ENCODE measurements at places on chromosomes 7 and 10.

DNA sequence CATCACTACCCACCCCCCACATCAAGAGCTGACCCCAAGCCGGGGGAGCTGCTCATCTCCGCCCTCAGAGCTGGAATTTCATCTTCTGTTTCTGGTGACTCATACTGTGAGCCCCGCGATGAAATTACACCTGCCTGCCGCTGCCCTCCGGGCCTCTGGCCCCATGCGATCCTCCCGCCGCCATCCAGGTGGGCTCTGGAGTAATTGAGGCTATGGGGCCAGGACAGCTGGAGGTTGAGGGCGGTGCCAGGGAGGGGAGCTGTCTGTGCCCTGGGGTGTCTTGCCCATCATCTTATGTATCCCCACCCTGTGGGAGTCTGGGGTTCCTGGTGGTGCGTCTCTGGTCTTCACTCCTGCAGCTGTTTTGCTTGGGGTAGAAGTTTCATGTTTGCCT is 9.0 kb downstream of the GTF2IRD1 start:
- no peak for DNase-seq

GRCh38 chr10:73827346-73828089 is 16.1 kb upstream of the NDST2 start:
- no peak for DNase-seq

- DNase-seq = no peak
These were observed 611.1 kb upstream of the COBL start for GRCh38 chr7:51927738-51928137.

DNA sequence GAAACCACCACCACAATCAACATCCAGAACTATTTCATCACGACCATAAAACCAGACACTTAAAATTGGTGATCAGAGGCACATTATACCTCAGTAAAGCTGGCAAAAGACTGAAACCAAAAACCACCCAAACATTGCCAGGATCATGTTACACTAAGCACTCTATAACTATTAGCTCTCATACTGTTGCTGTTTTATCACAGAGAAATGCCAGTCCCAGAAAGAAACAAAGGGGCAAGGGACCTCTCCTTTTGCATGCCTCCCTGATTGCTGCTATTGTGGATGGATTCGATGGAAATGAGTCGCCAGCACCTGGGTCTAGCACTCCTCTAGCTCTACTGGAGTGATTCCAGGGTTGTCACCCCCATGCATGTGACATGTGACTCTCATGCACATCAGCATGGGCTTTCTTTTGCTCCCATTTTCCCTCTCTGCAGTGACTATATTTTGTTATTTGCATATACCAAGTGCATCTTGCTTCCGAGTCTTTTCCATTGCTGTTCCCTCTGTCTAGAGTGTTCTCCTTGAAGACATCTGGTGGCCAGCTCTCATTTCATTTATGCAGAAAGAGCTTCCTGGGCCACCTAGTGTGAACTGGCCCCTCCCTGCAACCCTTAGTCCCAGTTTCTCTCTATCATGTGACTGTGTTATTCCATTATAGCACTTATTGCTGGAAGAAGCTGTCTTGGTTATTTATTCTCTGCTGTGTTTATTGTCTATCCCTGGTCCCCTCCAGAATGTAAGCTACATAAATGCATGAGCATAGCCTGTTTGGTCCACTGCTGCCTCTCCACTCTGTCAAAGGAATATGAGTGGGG is 300.6 kb downstream of the PLXNA4 start:
- no peak for DNase-seq

GRCh38 chr7:135706858-135707569 is 21.0 kb downstream of the SLC13A4 start:
- DNase-seq = no peak

DNA sequence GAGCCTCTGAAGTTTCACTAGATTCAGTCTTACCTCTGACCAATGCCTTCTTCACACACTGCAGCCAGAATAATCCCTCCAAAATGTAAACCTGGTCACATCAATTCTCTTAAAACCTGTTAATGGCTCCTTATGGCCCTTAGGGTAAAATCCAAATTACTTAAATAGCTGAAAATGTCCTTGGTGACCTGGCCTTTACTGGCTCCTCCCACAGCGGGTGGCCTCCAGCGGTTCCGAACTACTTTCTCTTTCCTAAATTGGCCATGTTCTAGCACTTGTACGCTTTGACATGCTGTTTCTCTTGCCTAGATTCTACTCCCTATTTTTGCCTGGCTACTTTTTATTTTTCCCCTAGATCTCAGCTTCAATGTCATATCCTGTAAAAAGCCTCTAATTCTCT is 36.1 kb downstream of the AGK start:
- DNase-seq = no peak

DNA sequence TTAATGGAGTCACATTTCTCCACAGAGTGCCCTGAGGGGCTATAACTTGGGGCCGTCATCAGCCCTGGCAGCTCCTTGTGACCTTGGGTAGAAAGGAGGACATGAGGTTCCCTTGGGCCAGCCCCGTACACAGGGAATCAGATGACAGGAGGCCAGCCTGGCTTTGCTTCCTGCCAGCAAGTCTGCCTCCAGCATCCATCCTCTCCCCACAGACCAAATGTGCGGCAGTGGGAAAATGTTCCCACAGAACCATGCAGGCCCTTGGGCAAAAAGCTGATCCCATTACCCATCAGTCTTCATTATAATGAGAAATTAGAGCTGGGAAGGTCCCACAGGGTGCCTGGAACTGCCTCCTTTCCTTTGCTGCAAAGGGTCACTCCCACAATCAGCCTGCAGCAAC is 908.3 kb downstream of the GRID1 start:
- DNase-seq = no peak

DNA sequence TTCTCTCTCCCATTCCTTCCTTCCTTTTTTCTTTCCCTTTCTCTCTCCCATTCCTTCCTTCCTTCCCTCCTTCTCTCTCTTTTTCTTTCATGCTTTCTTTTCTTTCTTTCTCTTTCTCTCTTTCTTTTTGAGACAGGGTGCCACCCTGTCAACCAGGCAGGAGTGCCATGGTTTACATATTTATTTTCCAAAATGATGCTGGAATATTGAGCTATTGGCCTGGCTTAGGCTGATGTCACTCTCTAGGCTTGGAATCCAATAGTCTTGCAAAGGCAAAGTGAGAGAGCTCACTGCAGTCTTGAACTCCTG is 159.1 kb downstream of the BAMBI start:
- DNase-seq = no peak

DNA sequence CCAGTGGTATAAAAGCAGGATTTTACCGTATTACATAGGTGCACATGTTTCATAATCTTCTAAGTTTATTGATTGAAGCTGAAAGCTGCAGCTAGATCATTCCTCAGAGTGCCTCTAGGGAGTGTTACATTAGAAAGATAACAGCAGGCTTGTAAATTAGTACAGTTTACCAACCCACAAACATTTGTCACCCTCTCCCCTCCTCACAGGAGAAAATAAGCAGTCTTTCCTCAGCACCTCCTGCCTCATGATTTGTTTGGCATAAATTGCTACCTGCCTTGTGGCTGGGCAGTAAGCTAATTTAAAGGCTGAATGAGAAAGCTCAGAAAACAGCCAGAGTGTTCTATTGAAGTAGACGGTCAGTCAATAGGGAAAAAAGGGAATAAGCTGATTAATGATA is 74.2 kb downstream of the NXPH1 start:
- DNase-seq = no peak

DNA sequence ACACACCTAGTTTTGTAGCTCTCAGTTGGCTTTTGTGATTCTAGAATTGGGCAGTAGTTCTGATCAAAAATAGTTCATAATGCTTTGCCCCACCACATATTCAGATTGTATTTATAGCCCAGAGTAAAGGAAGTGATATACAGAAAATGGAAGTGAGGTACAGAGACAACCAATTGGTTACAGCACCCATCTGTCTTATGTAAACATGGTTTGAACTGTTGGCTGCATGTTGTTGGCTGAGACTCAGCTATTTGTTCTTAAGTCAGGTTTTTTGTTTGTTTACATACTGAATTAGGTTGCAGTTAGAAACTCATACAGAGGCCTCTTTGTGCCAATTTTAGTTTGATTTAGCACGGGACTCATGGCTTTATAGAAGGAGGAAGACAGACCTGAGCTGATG is 158.9 kb upstream of the GPR26 start:
- no peak for DNase-seq

DNA sequence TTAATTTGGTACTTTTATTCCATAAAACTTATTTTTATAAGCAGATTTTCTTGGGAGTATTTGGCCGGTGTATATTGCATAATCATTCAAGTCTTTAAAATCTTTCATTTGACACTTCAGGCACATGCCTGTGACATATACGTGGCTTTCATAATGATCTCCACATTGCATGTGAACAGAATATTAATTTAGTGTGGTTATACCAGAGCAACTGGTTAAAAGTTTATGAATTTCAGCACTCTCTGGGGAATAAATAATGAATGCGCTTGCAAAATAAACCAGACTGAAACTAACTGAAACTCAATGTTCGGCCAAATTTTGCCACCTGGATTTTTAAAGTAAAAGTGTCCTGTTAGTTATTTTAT is 242.3 kb downstream of the GLI3 start:
- DNase-seq = no peak

- DNase-seq = no peak
These were observed 33.1 kb upstream of the ARMC3 start for GRCh38 chr10:22894714-22895113.
